ENCODE measurements at places on chromosomes 1 and 21.

- no peak for DNase-seq
Measured at GRCh38 chr1:33616780-33617179, 144.3 kb downstream of the ZSCAN20 start.

DNA sequence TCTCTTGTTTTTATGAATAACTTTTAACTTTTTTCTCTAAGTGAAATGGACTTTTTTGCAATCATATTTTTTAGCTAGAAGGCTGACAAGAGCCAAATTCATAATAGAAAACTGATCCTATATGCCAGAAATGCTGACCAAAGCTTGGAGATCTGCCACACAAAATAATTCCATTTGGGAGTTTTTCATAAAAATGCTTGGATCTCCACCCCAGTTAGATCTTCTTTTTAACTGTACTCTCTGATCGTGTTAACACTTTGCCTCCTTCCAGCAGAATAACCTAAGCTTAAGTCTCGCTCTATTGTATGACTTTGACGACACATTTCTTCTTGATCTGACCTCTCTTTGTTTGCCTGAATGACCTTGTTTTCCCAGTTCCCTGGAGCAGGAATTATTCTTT is 16.8 kb downstream of the FLG2 start:
- no peak for DNase-seq

GRCh38 chr1:178870944-178871343 is at the start of gene ANGPTL1:
Gene ANGPTL1 (minus strand): TSS chr1:178871077. CDS start chr1:178865776, 5,301 bp downstream.
- peak; percentile 14 for DNase-seq

GRCh38 chr1:202200112-202200548 is 6.5 kb downstream of the LGR6 start:
- DNase-seq: no peak
